ENCODE measurements at places on chromosomes 3 and 15.
A peak's percentile ranks its signal among the peaks of the same experiment; 100 is the strongest.

DNA sequence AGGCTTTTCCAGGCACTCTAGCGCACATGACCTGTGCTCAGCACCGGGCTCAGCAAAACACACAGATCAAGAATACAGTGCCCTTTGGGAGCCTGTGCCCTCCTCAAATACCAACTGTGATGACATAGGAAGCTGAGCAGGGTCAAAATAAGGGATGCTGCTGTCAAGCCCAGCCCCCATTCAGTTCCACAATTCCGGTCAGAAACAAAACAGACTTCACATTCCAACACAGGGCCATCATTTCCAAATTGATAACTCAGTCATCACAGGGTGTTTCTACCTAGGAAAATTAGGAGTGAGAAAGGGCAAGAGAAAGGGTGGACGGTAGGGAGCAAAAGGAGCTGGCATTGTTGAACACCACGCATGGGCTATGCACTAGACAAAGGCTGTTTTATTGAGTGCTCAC is 158.4 kb upstream of the CCDC54 start:
- no peak for DNase-seq

DNA sequence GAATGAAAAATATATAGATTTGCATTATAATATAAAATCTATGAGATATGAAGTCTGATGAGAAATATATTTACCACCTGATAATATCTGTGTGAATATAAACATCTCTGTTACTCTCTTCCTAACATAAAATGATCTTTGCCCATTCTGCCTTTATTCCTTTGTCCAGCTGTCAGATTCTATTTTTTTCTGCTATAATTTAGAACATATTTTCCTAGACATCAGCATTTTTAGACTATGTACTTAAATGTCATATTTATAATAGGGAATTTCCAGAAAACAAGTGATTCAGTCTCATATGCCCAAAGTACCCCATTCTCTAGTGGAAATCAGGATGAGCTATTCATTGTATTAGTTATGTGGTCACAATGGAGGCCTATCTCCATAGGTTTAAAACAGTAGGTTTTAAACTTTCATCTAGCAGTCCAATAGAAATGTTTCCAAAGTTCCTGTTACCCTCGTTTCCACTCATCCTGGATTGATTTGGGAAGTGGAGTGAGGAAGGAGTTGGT is 83.3 kb downstream of the FILIP1L start:
- DNase-seq = no peak

DNA sequence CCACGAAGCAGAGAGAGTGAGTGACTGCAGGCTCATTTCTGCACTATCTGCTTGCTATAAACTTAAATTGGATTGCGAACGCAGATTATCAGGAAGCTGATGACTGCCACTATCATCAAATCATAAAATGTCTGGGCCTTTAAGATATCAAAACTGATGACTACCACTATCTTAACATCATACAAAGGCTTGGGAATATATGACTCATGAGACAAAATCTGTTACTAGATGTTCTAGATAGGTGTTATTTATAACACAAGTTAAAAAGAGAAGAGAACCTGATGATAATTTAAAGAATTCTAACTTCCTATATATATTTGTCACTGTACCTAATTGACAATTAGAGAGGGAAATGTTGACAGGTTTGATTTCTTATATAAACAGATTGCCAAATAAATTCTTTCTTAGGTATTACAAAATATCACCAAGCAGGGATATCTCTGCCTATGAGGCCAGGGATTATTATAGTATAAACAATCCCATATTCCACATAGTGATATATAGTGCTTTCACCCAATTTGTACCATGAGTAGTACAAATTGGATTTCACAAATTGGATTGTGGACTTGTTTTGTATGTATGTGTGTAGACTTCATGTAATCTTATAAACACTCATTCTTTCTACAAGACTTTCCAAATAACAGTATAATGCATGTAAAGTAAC is 1157.2 kb downstream of the ROBO1 start:
- DNase-seq = no peak

DNA sequence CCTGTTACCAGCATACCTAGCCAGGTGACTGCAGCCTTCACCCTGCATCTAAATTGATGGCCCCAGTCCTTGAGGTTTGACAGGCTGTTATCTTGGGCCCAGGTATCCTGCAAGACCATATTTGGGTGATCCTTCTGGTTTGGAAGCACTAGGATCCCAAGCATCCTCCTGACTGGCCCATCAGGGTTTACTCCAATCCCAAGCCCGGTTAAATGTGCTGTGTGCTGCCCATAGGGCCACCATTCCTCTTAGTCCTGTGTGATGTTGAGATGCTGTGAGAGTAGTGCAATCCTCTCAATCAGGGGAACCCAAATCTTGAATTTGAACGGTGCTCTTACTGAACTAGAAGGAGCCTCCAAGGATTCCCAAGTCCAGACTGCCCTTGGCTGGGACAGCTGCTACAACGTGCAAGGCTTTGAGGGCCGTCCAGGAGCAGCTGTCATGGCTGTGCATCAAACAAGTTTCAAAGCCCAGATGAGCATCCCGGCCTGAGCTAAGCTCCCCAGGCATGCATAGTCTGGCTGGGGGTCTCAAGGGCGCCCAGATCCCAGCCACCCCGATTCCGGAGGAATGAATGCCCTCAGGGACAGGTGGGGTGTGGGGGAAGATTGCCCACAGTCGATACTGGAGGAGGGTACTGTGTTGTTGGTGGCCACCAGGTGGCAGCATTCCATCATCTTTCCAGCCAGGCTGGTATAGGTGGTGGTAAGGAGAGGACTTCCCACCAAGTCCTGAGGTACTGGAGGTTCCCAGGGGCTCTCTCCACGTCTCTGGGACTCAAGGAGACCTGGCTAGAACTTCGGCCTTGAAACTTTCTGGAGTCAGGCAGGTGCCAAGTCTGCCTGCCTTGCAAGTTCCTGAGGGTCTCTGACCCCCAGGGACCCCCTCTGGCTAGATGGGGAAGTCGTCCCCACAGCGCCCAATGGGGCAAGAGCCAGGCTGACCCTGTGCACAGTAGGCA is 32.6 kb downstream of the RBM5 start:
- peak; percentile 32 for DNase-seq

GRCh38 chr3:97121386-97121785 is 307.0 kb downstream of the EPHA6 start:
- no peak for DNase-seq

- DNase-seq = no peak
Observed at GRCh38 chr3:119613201-119613600, 15.5 kb downstream of the PLA1A start.

DNA sequence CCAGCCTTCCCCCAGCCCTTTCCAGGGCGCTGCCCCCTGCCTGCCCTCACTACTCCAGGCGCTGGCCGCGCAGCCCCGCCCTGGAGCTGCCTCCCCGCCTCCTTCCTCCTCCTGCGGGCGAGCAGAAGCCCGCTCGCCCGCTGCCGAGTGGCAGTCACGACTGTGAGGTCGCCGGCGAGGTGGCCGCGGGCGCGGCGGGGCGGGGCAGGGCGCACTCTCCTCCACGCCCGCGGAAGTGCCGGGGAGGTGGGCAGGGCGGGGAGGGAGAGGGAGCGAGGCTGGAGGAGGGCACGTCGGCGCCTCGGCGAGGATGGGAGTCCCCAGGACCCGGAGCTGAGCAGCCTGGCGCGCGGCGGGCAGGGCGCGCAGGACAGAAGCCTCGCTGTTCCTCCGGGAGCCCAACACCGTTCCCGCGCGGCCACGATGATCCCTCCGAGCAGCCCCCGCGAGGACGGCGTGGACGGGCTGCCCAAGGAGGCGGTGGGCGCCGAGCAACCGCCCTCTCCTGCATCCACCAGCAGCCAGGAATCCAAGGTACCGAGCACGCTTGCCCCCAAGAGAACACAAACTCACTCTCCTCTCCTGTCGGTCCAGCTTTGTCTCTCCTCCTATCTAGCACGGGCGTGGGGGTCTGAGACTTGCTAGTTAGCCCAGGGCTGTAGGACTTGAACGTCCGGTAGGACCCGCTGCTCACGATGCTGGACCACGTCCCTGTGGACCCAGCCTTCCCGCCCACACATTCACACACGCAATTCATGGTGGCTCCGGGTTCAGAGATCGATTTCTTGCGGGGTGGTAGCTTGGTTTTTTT is at the start of gene STAC:
STAC (plus strand) TSS at position 284 of the 811 bp plus-strand sequence; CDS start at position 424, 140 bp downstream.
- DNase-seq = no peak

DNA sequence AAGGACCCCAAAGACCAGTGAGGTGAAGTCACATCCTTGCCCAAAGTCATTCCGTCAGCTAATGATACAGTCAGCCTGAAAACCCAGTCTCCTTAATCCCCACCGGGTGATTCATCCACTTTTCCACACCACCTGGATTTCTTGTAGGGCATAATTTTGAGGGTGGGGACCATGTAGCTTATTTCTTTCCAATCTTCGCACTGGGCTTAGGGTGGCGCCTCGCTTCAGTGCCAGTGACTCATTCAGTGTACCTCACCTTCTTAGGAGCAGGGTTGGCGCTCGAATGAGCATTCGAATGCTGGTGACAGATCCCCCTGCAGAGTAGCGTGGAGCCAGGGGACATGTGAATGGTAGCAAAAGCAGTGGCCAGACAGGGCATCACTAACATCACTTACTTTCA is 24.0 kb downstream of the BMF start:
- DNase-seq = no peak

GRCh38 chr3:149021830-149022229 is 30.5 kb downstream of the GYG1 start:
- no peak for DNase-seq

GRCh38 chr3:187985647-187986046 is 168.3 kb upstream of the LPP start:
- DNase-seq = no peak

GRCh38 chr3:72176537-72177041 is 391.6 kb upstream of the PROK2 start:
- no peak for DNase-seq

DNA sequence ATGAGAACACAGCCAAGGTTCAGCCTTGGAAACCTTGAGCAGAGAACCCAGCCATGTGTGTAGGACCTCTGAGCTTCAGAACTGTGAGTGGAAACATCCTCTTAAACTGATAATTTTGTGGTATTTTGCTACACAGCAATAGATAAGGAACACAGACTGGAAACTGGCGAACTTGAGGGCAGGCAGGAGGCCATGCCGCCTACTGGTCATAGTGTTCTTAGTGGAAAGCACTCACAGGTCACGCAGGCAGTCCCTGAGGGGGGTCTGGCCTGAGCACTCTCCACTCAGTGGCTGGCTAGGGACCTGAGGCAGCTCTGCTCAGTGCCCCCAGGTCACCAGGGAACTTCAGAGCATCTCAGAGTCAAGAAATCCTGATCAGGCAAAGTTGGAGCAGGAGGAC is 9.7 kb upstream of the XIRP1 start:
- no peak for DNase-seq

GRCh38 chr15:74311734-74312444 is 55.6 kb downstream of the CYP11A1 start:
- no peak for DNase-seq

GRCh38 chr3:3110299-3110630 is at the start of gene IL5RA:
TSS of gene IL5RA (minus strand) at chr3:3110374. CDS start at chr3:3104984, 5,390 bp downstream.
- no peak for DNase-seq

- DNase-seq = no peak
Observed at GRCh38 chr3:172259726-172260248, 188.5 kb downstream of the GHSR start.

- no peak for DNase-seq
Observed at GRCh38 chr15:75921732-75922703, 18.3 kb downstream of the FBXO22 start.

Measured in stimulated activated CD8-positive, alpha-beta memory T cell treated with anti-CD3 and anti-CD28 coated beads, Interleukin-4, amount 100 ng/mL, for 1 hour (primary cell).